Fibroblast of upper back skin (primary cell): ENCODE measurements at places on chromosomes 7 and 10.
A peak's percentile ranks its signal among the peaks of the same experiment; 100 is the strongest.

GRCh38 chr7:98303906-98304305 lies 22.4 kb downstream of the BRI3 start:
- DNase-seq, result no peak

- DNase-seq, result no peak
Measured at GRCh38 chr7:33701927-33702326, 203.4 kb upstream of the BMPER start.

- no peak for DNase-seq
Measured at GRCh38 chr10:34462056-34462455, 353.0 kb downstream of the PARD3 start.

- peak; percentile 84 for DNase-seq
Measured at GRCh38 chr10:99779335-99779734, 3.1 kb upstream of the ABCC2 start.

GRCh38 chr7:46145412-46145811 lies 224.3 kb upstream of the IGFBP3 start:
- peak; percentile 100 for DNase-seq
